ENCODE measurements at places on chromosomes 5 and 9.

GRCh38 chr9:137605121-137606004, at the start of gene ARRDC1:
ARRDC1 (plus strand) TSS chr9:137605686; CDS start chr9:137605718, 32 bp downstream.
- DNase-seq: peak; percentile 93
- no peaks in the 10 kb centered on the region for H3K36me3 ChIP-seq
- H3K27me3 ChIP-seq: no peaks in the 10 kb centered on the region
- H3K27ac ChIP-seq: peak within 1 kb of the TSS; percentile 77
- peaks cover 21% of the 10 kb centered on the region for H3K4me1 ChIP-seq

DNA sequence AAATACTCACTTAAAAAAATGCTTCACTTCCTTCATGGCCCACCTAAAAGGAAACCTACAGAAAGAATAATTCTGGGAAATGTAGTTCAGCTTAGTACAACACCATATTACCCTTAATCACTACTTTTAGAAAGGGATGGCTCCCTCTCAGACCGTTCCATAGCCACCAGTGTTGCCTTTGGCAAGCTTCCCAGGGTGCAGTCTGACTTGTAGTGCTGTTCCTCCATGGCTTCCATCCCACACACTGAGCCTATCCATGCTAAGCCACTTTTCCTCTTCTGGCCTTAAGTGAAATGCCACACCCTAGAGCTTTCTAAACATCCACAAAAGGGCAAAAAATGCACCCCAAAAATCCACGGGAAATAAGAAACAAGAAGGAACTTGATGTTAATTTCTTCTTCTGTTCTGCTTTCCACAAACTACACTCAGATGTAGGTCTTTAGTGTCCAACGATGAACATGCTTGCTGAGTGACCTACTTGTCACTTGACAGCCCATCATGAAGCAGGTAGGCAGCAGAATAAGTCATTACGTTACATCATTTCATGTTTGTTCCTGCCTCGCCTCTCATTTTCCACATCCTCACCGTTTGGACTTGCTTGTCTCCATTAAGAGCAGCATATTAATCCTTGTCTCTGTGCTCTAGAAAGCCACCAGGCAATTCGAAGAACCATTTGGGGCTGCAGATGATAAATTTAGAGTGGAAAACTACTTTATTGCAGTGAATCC, 391.1 kb upstream of the GRAMD2B start:
- H3K4me3 ChIP-seq: no peak overlapping the region
- H3K36me3 ChIP-seq: no peaks in the 10 kb centered on the region
- H3K27me3 ChIP-seq: no peaks in the 10 kb centered on the region
- peaks cover 11% of the 10 kb centered on the region for H3K4me1 ChIP-seq
- H3K27ac ChIP-seq: no peak overlapping the region

- H3K27me3 ChIP-seq: no peaks in the 10 kb centered on the region
- no peak for DNase-seq
- H3K4me3 ChIP-seq: no peak overlapping the region
- H3K4me1 ChIP-seq: no peaks in the 10 kb centered on the region
- H3K36me3 ChIP-seq: no peaks in the 10 kb centered on the region
Observed at GRCh38 chr9:133891741-133892140, 100.4 kb downstream of the VAV2 start.

DNA sequence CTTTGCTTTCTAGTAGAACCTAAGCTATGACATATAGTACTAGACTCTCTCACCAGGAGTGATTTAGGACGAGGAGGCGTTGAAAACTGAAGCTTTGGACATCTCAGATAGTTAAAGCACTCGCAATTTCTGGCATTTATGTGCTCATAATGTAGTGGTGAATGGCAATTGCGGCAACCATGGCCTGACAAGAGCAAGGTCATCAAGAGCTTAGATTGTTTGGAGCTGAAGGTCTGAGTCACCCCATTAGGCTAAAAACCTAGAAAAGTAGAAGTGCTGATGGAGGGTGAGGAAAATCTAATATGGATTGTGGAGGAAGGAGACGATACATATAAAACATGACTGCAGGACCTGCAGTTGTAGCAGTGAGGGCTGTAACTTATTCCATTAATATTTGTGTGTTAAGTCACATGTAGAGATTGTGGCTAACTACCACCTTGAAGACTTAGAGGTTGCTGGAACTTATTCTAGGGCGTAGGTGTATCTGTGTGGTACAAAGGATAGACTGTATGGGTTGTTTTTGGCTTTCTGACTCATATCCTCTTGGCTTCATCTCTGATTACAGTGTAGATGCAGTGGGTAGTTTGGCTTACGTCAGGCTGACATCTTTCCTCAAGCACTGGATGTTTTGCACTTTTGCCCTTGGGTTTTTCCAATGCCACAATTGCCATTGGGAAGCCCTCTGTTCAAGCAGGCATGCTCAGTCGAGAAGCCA, 138.9 kb upstream of the CDKN2B start:
- no peaks in the 10 kb centered on the region for H3K27me3 ChIP-seq
- H3K4me3 ChIP-seq: no peak overlapping the region
- no peaks in the 10 kb centered on the region for H3K36me3 ChIP-seq
- no peak for DNase-seq
- H3K4me1 ChIP-seq: no peaks in the 10 kb centered on the region
- no peak overlapping the region for H3K27ac ChIP-seq

DNA sequence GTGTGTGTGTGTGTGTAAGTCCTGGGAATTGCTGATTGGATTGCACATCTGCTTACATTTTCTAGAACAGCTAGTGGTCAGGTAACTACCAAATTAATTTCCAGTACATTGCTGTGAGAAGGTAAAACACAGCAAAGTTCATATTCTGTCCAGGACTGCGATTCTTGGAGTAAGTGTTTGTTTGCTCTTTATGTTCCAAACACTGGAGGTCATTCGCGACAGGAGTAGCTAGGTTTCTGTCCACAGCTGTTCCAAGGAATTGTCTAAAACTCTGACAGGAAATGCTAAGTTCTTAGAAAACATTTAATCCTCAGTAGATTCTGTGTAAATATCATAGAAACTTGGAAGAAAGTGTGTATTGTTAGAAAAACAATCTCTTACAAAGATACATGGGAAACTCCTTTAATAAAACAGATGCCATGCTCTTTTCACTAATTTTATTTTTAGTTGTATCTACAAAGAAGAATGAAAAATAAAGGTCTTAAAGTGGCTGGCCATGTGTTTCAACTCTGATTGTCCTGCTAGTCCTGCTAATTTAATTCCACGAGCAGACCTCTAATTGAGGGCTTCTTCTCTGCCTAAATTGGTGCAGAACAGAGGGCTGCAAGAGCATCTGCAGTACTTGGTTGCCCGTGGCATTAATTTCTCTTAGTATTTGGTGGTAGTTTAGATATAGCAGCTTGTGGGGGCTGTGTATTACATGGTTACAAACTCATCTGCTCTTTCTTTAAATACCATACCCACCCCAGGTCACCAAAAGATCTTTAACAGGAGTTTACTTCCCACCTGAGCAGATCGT, 464.5 kb downstream of the RASEF start:
- H3K27me3 ChIP-seq: no peaks in the 10 kb centered on the region
- peaks cover 7% of the 10 kb centered on the region for H3K4me1 ChIP-seq
- H3K27ac ChIP-seq: no peak overlapping the region
- no peaks in the 10 kb centered on the region for H3K36me3 ChIP-seq

GRCh38 chr9:111271481-111272080, 58.4 kb downstream of the OR2K2 start:
- H3K27me3 ChIP-seq: no peaks in the 10 kb centered on the region
- no peak overlapping the region for H3K27ac ChIP-seq
- no peaks in the 10 kb centered on the region for H3K36me3 ChIP-seq
- no peaks in the 10 kb centered on the region for H3K4me1 ChIP-seq
- no peak overlapping the region for H3K4me3 ChIP-seq

GRCh38 chr9:118729981-118730380, 639.3 kb downstream of the BRINP1 start:
- no peaks in the 10 kb centered on the region for H3K4me1 ChIP-seq
- no peaks in the 10 kb centered on the region for H3K27me3 ChIP-seq
- no peak overlapping the region for H3K4me3 ChIP-seq
- no peak overlapping the region for H3K27ac ChIP-seq
- no peak for DNase-seq
- H3K36me3 ChIP-seq: no peaks in the 10 kb centered on the region

- H3K27me3 ChIP-seq: no peaks in the 10 kb centered on the region
- DNase-seq: no peak
- H3K4me3 ChIP-seq: no peak overlapping the region
Observed at GRCh38 chr9:79895232-79895631, 323.5 kb downstream of the TLE4 start.

DNA sequence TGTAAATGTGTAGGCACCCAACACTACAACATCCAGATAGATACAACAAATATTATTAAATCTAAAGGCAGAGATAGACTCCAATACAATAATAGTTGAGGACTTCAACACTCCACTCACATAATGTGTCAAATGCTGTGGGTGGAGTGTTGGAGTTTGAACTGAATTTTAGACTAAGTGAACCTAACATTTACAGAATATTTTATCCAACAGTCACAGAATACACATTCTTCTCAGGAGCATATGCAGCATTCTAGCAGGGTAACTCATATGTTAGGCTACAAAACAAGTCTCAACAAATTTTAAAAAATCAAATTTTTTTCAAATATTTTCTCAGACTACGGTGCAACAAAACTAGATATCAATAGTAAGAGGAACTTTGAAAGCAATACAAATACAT, 648.7 kb upstream of the CDH18 start:
- no peak overlapping the region for H3K27ac ChIP-seq
- no peaks in the 10 kb centered on the region for H3K4me1 ChIP-seq

GRCh38 chr5:170296935-170297588, 515 bp downstream of the LCP2 start:
- no peaks in the 10 kb centered on the region for H3K4me1 ChIP-seq
- peak overlapping the region; percentile 46 for H3K27ac ChIP-seq
- no peak for DNase-seq
- H3K27me3 ChIP-seq: no peaks in the 10 kb centered on the region
- no peaks in the 10 kb centered on the region for H3K36me3 ChIP-seq

GRCh38 chr9:135379540-135380267, 99.9 kb upstream of the PPP1R26 start:
- no peak overlapping the region for H3K4me3 ChIP-seq
- H3K27me3 ChIP-seq: peaks cover 69% of the 10 kb centered on the region
- no peak for DNase-seq
- no peaks in the 10 kb centered on the region for H3K4me1 ChIP-seq
- H3K27ac ChIP-seq: no peak overlapping the region
- H3K36me3 ChIP-seq: no peaks in the 10 kb centered on the region

GRCh38 chr5:171898386-171898785, 108.1 kb downstream of the FBXW11 start:
- no peak for DNase-seq
- no peaks in the 10 kb centered on the region for H3K36me3 ChIP-seq
- no peaks in the 10 kb centered on the region for H3K4me1 ChIP-seq
- no peak overlapping the region for H3K27ac ChIP-seq
- H3K27me3 ChIP-seq: no peaks in the 10 kb centered on the region
- no peak overlapping the region for H3K4me3 ChIP-seq

DNA sequence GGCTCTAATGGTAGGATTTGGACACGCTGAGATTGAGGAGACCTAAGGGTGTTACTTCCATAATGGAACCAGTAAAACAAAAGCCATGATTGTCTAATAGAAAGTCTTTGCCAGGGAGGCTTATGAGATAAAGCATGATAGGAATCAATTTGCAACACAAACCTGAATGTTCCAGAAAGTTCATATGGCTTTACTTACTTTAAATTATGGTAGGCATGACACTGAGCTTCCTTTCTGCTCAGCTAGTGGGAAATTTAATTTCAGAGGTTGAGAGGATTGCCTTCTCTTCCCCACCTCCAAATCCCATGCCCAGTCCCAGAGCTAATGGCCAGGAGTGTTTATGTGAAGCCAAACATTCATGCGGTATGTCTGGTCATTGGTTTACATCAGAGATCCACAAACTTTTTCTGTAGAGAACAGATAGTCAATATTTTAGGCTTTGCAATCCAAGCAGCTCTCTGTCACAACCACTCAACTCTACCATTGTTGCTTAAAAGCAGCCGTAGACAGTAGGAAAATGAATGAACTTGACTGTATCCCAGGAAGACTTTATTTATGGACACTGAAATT, 114.5 kb downstream of the UGCG start:
- DNase-seq: no peak
- no peak overlapping the region for H3K27ac ChIP-seq
- H3K27me3 ChIP-seq: no peaks in the 10 kb centered on the region
- H3K4me1 ChIP-seq: peaks cover 19% of the 10 kb centered on the region

DNA sequence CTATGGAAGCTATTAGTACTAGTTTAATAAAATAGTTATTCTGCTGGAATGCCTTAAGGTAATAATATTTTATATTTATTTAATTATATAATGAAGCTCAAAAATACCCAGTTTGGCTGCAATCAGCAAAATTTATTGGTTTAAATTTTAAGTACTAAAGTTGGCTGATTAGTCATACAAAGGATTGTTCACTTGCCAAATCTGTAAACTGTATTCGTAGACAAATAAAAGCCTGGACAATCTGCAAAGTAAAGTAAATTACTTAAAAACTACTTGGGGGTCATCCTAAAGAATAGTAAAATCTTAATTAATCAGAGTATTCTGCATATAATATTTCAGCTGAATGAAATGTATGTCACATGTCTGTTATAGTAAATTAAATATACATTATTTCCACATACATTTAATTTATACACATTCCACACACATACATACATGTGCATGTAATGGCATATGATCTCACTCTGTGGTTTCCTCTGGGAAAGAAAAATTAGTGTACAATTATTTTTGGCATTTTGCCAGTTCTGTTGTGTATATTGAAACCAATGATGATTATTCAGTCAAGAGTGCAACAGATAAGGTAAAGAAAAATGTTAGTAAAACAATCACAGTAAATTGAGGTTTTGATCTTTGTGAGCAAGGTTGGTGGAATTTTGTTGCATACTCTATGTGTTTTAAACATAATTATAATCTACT, 455.9 kb downstream of the CDH9 start:
- no peak overlapping the region for H3K27ac ChIP-seq
- no peaks in the 10 kb centered on the region for H3K4me1 ChIP-seq
- no peaks in the 10 kb centered on the region for H3K36me3 ChIP-seq
- no peak overlapping the region for H3K4me3 ChIP-seq
- no peaks in the 10 kb centered on the region for H3K27me3 ChIP-seq

- H3K36me3 ChIP-seq: no peaks in the 10 kb centered on the region
- H3K4me3 ChIP-seq: no peak overlapping the region
- no peak overlapping the region for H3K27ac ChIP-seq
- H3K27me3 ChIP-seq: no peaks in the 10 kb centered on the region
- DNase-seq: no peak
Observed at GRCh38 chr5:126410623-126411022, 12.6 kb upstream of the GRAMD2B start.

Measured in tibial artery (tissue), 4 donors.